ENCODE measurements at places on chromosomes 12 and 14.

GRCh38 chr14:105398726-105399465 is 558 bp downstream of the TEX22 start:
- no peak for DNase-seq

- DNase-seq, result no peak
Measured at GRCh38 chr12:112163056-112163455, 37.7 kb downstream of the TRAFD1 start.

GRCh38 chr12:5060958-5061357 is 17.3 kb downstream of the KCNA5 start:
- no peak for DNase-seq

- DNase-seq, result no peak
Measured at GRCh38 chr14:100618318-100618693, 31.1 kb upstream of the BEGAIN start.

GRCh38 chr12:19912991-19913390 is 455.3 kb upstream of the PDE3A start:
- no peak for DNase-seq

Data from non-pigmented ciliary epithelial cell (primary cell).